AG08396 (cell line): ENCODE measurements at places on chromosomes 1 and 21.

DNA sequence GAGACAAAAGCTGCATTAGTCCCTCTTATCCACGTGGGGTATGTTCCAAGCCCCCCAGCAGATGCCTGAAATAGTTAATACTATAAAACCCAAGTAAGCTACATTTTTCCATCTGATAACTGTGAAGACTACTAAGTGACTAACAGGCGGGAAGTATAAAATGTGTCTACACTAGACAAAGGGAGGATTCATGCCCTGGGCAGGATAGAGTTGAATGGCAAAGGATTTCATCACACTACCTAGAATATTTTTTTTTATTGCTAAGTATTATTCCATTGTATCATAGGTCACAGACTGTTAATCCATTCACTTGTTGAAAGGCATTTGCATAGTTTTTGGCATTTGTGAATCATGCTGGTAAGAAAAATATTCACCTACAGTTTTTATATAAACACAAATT lies 26.4 kb upstream of the CFHR4 start:
- no peak for DNase-seq

- DNase-seq, result no peak
Measured at GRCh38 chr1:172142324-172142723, 278.2 kb upstream of the C1orf105 start.

DNA sequence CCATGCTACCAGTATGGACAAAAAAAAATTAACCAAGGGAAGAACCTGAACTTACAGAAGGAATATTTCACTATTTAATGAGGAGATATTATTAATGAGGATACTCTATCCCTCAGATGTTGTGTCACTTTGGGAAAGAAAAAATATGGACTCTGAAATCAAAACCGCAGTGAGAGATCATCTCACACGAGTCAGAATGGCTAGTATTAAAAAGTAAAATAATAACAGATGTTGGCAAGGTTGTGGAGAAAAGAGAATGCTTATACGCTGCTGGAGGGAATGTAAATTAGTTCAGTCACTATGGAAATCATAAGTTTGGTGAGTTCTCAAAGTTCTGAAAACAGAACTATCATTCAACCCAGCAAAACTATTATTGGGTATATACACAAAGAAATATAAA lies 30.9 kb downstream of the TNFSF4 start:
- no peak for DNase-seq

DNA sequence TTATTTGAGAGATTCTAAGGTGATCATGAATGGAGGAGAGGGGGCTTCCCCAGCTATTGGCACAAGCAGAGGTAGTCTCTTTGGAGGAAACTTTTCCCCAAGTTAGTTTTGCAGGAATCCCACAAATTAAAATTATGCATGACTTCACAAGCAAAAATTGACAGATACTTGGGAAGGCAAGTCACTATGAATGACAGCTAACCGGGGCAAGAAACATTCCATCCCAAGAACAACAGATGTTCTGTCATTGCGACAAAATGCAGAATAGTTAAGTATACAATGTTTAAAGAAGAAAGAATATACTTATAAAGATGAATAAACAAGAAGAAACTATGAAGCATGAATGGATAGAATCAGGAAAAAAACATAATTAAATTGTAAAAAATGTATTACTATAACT lies 27.1 kb upstream of the SIM2 start:
- DNase-seq, result no peak

DNA sequence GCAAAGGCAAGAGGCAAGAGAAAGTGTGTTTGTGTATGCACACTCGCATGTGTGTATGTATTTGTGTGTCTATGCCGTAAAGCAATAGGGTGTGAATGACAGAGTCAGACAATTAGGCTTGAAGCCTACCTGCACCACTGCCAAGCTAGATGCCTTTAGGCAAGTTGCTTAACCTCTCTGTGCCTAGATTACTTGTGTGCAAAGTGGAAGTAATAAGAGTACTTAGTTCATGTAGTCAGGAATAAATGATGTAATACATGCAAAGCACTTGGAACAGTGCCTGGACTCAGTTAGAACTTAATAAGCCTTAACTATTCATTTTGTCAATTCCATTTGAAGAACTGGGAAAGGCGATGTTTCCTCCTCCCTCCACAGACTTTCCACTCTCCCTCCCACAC lies 31.7 kb downstream of the LAMB3 start:
- DNase-seq, result no peak

DNA sequence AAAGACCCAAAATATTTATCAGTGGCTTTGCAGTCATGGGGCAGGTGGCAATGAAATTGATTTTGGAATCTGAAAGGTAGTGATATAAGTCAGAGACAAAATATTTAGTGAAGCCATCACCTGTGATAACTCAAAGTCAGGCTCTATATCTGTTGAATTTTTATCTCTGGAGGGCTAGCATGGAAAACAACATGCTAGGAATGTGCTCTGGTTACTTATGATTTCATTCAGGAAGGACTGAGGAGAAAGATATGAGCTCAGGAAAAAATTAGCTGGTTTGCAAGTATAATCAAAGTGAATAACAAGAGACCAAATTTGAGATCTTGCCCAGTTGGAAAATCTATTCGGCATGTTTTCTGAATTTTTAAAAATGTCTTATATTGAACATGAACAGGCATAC lies 364.6 kb upstream of the LRRC7 start:
- DNase-seq, result no peak

- no peak for DNase-seq
Measured at GRCh38 chr1:189150624-189151023, 1327.0 kb downstream of the BRINP3 start.

DNA sequence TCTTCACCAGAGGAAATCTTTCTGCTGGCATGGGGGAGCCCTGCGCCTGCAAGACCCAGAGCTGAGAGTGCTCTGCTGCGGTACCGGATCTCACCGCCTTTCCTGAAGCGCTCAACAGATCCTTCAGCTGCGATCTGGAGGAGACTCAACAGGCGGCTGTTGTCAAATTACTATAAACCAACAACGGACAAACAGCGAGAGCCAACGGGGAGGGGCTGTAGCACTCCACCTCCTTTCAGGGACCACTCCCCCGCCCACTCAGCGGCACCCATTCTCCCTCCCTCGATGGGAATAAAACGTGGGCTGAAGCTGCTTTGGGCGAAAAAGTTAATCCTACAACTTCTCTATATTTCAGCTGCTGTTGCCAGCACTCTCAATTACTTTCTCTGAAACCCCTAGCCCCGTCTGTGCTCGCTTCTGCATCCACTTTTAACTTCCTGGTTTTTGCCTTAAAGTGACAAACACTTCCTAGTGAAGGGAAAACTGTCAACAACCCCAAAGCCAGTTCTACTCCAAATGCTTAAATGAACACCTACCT lies at the start of gene FMO5:
Gene FMO5 (minus strand): TSS at position 147 of the 538 bp plus-strand sequence. CDS start 310 bp downstream, outside the sequence.
- DNase-seq, result peak; percentile 81

DNA sequence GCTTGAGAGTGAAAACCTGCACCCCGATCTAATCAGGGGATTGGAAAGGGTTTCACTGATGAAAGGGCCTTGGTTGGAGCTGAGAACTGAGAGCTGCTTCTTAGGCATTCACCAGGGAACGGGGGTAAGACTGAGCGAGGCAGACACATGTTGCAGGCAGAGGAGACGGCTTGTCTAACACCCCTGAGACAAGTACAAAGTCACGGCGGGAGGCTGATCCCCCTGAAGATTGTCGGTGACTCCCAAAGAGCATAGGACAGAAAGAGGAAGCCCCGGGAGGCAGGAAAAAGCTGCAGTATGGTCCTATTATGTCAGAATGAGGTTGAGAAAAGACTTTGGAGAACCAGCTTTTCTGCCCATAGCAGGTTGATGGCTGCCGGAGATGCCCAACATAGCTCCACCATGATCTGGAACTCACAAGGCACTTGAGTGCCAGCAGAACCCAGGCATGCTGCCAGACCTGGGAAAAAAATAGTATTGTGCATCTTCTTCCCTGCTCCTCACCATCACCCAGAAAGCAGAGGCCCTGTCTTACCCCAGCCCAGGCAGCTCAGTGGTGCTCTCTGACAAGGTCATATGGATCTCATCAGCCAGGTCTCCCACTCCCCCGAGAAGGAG lies 463.9 kb upstream of the PROX1 start:
- no peak for DNase-seq

DNA sequence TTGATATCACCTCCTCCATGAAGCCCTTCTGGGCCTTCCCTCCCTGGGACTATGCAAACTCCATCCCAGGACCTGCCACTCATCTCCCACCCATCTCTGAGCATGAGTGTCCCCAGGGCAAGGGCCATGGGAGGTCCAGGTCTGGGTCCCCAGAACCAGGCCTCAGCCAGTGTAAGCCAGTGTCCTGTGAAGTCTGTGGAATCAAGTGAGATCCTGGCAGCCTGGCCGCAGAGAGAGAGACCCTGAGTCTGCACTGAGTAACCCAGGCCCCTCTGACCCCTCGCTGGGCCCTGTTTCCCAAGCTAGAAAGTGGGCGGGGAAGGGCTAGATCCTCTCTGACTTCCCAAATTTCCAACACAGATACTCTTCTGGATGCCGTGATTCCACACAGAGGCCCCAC lies 132.7 kb downstream of the DMRTB1 start:
- DNase-seq, result no peak

- no peak for DNase-seq
Measured at GRCh38 chr1:7811476-7811875, 27.4 kb downstream of the PER3 start.

GRCh38 chr1:202029171-202029665 lies 18.8 kb downstream of the ELF3 start:
- peak; percentile 71 for DNase-seq

- no peak for DNase-seq
Measured at GRCh38 chr1:11174261-11174942, 14.8 kb upstream of the ANGPTL7 start.

- DNase-seq, result no peak
Measured at GRCh38 chr1:95625224-95625623, 391.2 kb downstream of the RWDD3 start.

DNA sequence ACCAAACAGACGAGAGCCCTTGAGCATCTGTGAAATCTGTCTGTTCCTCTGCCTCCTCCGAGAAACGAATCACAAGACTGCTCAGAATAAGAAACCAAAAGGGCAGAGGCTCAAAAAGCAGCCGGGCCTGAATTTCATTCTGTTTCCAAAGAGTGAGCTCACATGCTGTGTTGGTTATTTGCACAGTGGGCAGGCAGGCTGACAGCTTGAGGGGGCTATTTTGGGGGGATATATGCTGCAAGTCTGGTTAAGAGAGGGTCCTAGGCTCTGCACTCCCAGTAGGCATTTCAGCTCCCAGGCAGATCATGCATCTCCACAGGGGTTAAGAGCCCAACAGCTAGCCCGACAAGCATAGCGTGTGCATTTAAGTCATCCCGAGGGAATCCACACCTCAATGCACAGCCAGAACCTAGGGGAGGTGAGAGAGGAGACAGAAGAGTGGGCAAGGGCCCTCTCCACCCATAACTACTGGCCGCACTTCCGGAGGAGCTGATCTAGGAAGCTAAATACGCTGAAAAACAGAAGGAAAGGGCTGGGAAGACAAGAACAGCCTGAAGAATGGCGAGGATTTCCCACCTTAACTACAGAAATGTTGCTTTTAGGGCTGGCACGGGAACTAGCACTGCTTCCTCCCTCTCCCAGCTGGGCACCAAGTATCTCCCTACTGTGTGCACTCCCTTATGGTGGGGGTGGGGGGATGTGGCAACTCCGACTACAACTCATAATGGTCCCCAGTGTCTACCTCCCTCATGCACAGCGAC lies 3.7 kb downstream of the PGBD5 start:
- DNase-seq, result no peak

- DNase-seq, result no peak
Measured at GRCh38 chr1:150386592-150386991, 22.6 kb downstream of the RPRD2 start.

DNA sequence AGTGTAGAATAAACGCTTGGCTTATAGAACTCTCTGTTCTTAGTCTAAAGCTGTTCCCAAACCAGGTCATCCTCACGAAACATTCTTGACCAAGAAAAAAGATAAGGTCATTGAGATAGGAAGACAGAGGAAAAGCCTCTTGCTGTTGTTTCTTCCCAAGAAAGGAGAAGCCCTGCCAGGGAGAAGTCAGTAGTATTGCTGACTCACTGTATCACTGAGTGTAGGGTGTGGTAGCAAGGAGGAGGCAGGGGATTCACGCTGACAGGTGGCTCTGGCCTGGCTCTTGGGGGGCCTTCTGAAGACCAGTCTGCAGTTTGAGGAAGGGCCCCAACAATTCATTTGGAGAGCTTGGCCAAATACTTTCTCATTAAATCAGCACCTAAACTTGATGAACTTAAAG lies 97.8 kb downstream of the CD247 start:
- DNase-seq, result no peak

GRCh38 chr1:180610556-180611015 lies 21.2 kb upstream of the XPR1 start:
- no peak for DNase-seq

DNA sequence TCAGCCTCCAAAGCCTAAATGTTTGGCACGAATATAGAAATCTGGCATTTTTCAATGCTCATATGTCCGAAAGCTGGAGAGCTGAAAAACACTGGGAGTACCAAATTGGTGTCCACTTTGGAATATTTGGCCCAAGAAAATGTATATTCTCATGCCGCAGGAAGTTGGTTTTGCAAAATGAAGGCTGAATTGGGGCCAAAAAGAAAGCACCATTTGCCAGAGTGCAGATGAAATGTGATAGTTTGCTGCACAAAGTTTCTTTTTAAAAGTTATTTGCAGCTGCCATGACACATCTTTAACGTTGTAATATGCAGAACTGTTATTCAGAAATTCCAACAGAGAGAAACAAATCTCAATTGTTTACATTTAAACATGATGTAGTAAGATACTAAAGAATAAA lies 124.2 kb upstream of the LYPLAL1 start:
- no peak for DNase-seq

DNA sequence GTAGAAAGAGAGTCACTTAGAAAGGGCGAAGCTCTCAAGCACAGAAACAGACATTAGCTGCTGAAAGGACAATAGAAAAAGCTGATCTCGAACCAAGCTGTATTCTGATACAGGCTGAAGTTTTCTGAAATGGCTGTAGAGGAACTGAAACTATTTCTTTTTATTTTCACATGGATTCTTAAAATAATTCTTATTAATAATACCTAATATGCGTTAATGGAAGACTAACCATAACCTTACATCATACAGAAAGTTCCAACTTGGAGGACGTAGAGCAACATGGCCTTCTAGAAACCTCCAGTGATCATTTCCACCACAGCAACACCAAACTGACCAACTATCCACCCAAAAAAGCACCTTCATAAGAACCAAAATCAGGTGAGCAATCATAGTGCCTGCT lies 52.8 kb upstream of the ACADM start:
- no peak for DNase-seq

DNA sequence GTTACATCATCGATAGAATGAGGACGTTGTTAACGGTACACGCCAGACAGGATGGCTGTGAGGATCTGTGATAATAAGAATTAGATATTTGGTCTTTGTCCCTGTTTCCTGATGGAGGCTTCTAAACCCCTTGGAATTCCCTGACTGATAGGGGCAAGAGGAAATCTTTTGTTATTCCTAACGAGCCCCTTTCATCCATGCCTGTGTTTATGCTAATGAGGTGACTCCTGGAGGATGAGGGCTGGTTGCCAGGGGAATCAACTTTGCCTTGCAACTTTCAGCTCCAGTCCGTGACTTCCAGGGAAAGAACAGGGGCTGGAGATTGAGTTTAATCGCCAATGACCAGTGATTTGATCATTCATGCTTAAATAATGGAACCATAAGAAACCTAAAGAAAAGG lies 39.3 kb upstream of the NLRP3 start:
- DNase-seq, result no peak
